ENCODE measurements at places on chromosomes 1 and 21. TPM values are rescaled to one million over a fixed set of nuclear protein-coding genes. Genes with fewer than 3 reads are reported as not detected.

FAM110D gene
- total RNA-seq, result not detected

DDI2 gene
- 20.3 TPM for total RNA-seq

CFAP45 gene
- total RNA-seq, result 0.55 TPM

ARHGEF16 gene
- total RNA-seq, result 0.14 TPM

CHIA gene
- total RNA-seq, result not detected

TTC34 gene
- total RNA-seq, result 0.18 TPM

MTARC1 gene
- total RNA-seq, result 2.5 TPM

TFF1 gene
- total RNA-seq, result not detected

GJA8 gene
- total RNA-seq, result not detected

CNR2 gene
- not detected for total RNA-seq

ARF1 gene
- total RNA-seq, result 384 TPM

S100A10 gene
- total RNA-seq, result 94.7 TPM

ILDR2 gene
- total RNA-seq, result not detected

Data from smooth muscle cell of the umbilical artery (primary cell).